Erythroblast (primary cell): ENCODE measurements at places on chromosomes 3 and 15.

DNA sequence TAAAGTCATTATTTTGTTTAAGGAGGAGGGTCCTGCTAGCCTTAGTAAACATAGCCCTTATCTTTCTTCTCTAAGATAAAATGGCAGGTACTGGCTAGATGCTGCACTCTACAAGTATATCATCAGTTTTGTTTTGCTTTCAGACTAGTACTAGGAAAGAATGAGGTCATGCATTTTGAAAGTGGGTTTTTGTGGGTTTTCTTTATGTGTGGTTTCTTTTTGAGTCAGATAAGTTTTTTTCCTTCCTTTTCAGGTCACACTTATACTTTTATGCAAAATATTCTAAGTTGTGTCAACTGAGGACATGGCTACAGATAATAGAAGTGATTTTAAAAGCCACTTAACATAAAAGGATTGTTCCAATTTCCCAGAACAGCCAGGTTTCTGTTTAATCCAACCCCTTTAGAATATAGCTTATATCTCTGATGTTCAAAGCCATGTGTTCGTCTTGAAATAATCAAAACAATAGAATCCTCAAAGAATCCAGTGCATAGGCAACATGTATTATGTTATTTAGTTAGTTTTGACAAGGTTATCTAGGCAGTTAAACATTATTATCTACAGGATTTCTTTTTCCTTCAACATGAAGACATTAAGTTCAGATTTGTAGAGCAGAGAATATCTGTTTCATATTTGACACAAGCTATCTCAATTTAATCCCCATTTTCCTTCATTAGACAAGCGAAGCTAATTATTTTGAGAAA is 406.2 kb downstream of the RBMS3 start:
- DNase-seq: peak; percentile 1

DNA sequence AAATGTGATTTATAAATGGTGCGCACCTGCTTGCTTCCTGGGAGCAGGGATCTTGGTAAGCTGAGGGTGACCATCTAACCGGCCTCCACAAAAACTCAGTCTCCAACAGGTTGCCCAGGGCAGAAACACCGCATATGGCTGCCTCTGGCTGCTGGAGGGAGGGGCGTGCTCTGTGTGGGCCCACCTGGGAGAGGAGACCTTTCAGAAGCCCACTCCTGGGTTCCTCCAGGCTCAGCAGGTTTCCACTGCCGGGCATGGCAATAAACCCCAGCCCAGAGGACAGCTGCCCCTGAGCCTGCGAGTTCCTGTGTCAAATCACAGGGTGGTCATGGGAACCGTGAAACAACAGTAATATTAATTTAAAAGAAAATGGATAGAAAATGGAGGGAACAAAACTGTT is 85.6 kb downstream of the OCA2 start:
- DNase-seq: no peak

- DNase-seq: no peak
These were observed 57.1 kb upstream of the WNT5A start for GRCh38 chr3:55544219-55544618.

DNA sequence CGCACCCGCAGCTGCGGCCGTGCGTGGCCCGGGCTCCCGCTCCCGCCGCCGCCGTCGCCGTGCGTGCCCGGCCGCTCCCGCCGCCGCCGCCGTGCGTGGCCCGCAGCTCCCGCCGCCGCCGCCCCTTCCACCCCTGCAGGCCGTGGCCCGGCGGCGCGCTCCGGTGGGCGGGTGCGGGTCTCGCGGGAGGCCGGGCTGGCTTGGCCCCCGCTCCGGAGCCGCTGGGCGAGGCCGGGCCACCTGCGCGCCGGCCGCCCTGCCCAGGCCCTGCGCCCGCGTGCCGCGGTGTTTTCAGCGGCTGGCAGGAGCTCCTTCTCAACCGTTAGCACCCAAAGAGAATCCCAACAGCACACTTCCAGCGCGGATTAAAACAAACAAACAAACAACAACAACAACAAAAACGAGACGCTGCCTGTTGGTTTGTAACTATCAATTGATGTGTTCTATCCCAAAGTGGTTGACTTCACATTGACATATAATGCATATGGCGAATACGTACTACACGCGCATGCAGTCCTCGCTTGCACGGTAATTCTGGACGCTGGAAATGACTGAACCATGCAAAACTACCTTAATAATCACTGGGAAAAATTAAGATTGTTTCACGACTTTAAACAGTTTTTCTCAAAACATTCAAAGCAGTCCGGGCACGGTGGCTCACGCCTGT is 113.7 kb upstream of the GOLGA8J start:
- no peak for DNase-seq

GRCh38 chr3:4816306-4816705 is 162.9 kb upstream of the BHLHE40 start:
- DNase-seq: no peak

DNA sequence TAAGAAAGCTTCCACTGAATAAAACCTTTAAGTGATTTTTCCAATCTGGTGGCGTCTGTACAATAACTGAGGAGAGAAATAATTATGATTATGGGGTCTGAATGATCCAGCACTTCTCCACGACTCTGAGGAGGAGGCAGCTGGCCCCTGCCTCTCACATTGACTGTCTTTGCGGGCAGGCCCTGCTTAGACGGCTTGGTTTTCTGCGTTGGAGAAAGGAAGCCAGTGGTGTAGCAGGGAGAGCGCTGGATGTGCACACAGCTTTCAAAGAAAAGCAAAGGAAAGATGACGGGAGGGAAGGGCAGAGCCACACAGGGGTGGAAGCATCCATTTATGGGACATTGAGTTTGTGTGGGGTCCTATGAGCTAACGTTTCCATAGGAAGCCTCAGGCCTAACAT is 62.5 kb downstream of the MGLL start:
- no peak for DNase-seq

DNA sequence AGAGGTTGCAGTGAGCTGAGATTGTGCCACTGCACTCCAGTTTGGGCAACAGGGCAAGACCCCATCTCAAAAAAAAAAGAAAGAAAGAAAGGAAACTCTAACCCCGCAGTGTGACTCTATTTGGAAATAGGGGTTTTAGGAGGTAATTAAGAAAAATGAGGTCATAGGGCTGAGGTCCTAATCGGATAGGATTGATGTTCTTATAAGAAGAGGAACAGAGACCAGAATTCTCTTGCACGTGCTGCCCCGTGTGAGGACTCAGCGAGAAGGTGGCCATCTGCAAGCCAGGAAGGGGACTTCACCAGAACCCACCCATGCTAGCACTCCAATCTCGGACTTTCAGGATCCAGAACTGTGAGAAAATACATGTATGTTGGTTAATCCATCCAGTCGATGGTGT is 25.8 kb downstream of the KLHL6 start:
- no peak for DNase-seq

GRCh38 chr15:70414626-70415025 is 316.9 kb upstream of the TLE3 start:
- DNase-seq: no peak

DNA sequence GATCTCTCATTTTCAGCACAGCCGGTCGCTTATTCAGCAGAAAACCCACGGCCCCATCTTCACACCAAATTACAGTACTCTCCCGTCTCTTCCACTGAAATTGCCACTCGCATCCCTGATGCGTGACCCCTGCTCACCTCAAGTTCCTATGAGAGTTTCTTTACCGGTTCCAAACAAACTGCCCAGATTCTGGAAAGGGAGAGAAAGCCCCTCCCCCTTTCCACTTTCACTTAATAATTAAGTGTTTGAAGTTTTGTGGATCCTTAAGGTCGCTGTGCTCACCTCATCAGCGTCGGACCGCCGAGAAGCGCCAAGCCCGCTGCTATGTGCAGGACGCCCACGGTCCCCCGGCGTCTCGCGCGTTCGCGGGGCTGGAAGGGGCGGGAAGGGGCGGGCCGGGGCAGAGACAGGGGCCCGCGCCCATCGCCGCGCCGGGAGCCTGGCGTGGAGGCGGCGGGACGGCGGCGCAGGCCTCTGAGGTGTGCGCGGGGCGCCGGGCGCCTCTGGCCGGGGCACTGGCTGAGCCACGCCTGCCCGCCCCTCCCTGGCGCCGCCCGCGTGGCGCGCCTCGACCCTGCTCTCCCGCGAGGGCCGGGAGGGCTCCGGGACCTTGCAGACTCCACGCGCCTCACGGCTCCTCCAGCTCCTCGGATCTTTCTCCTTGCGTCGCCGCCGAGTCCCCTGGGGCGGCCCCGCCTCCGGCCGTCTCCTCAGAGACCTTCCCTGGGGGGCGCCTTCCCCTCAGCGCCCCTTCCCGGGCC is at the start of gene GPR156:
Gene GPR156, minus strand, starts transcription at position 476 of the 761 bp plus-strand sequence. CDS start 41,124 bp downstream, outside the sequence.
- no peak for DNase-seq
